ENCODE measurements at places on chromosomes 2 and 18. TPM values are rescaled to one million over a fixed set of nuclear protein-coding genes. Genes with fewer than 3 reads are reported as not detected.

DNA sequence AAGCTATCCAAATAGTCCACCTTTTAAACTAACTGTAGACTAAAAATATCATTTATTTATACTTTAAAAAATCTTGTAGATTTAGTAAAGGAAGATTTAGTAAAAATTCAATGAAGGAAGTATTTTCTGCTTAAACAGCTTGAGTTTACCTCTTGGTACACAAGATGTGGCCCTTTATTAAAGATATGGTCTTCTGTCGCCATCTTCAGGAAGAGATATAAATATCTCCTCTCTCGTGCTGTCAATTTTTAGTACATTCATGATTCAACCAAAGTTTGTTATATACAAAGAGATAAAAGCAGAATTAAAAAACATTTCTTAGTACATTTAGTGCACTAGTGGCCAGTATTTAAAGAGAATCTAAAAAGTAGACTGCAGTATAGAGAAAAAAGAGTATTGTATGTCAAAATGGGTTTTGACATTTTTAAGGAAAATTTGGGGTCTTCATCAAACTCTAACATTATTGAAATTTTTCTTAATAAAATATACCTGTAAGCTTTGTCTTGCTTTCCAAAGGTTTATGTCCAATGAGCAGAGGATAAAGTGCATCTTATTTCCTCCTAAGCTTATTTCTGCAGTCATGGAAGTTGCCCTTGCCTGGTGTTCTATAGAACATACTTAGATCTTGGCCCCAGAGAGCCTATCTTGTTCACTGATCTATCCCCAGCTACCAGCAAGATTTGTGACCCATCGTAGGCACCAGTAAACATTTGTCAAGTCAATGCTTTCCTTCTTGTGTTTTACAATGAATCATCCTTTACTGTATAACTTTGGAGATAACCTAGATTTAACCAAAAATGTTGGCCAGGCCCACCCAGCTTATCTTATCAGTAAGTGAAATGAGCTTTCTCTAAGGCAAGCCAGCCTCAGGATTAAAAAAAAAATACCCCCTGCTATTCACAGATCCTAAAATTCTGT lies 18.5 kb upstream of the EML6 start:
- DNase-seq, result no peak
- H3K4me1 ChIP-seq, result peaks cover 12% of the 10 kb centered on the region
- H3K27ac ChIP-seq, result no peak overlapping the region
- H3K27me3 ChIP-seq, result peaks cover 20% of the 10 kb centered on the region

GRCh38 chr2:96336104-96336775 lies 674 bp downstream of the NCAPH start:
- no peak for DNase-seq
- no peaks in the 10 kb centered on the region for H3K27me3 ChIP-seq
- peak overlapping the region; percentile 80 for H3K27ac ChIP-seq
- H3K4me3 ChIP-seq, result peak overlapping the region; percentile 91
- peaks cover 30% of the 10 kb centered on the region for H3K36me3 ChIP-seq

DNA sequence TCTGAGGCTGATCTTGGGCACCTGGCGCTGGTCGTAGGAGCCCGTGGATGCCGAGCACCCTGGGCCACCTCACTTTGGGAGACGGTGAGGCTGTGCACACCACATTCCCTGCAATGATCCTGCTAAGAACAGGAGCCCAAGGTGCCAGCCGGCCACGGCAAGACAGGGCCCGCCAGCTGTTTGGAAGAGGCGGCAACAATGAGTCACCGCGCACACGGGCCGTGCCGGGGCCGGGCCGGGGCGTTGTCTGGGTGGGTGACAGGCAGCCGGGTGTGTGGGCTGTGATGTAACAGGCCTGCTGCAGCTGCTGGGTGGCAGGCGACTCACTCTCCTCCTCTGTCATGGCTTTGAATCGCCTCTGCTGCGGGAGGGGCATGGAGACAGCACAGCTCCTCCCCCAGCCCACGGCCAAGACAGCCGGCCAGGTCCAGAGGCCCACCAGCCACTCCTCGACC lies 49.7 kb upstream of the ODC1 start:
- H3K4me1 ChIP-seq, result peaks cover 23% of the 10 kb centered on the region
- no peaks in the 10 kb centered on the region for H3K27me3 ChIP-seq
- peak; percentile 72 for DNase-seq
- no peaks in the 10 kb centered on the region for H3K36me3 ChIP-seq
- no peak overlapping the region for H3K4me3 ChIP-seq

DNA sequence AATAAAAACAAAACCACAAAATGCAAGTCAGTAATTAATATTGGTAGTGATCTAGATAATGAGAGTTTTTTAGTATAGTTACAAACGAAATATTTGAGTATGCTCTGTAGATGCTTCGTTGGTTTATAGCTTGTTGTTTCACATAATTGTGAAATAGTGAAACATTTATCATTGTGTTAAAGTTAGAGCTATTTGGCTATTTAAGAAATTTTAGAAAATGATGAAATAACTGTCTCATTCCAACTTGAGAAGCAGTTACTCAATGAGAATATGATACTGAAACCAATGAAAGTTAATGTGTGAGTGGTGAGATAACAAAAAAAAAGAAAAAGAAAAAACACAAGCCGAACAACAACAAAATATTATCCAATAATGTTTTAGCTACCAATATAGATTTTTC lies 475.6 kb upstream of the ZEB2 start:
- no peak for DNase-seq
- no peak overlapping the region for H3K4me3 ChIP-seq
- H3K4me1 ChIP-seq, result no peaks in the 10 kb centered on the region
- no peaks in the 10 kb centered on the region for H3K27me3 ChIP-seq

CHRND gene
- total RNA-seq, result not detected

GRCh38 chr2:44211183-44211582 lies 42.5 kb downstream of the PPM1B start:
- H3K36me3 ChIP-seq, result peaks cover 23% of the 10 kb centered on the region
- H3K27ac ChIP-seq, result no peak overlapping the region
- no peak for DNase-seq
- no peak overlapping the region for H3K4me3 ChIP-seq
- no peaks in the 10 kb centered on the region for H3K27me3 ChIP-seq
- peaks cover 34% of the 10 kb centered on the region for H3K4me1 ChIP-seq

- H3K4me3 ChIP-seq, result no peak overlapping the region
- H3K4me1 ChIP-seq, result no peaks in the 10 kb centered on the region
- no peak for DNase-seq
- H3K27ac ChIP-seq, result no peak overlapping the region
- H3K36me3 ChIP-seq, result no peaks in the 10 kb centered on the region
- peaks cover 4% of the 10 kb centered on the region for H3K27me3 ChIP-seq
Observed at GRCh38 chr18:58064406-58064998, 20.5 kb downstream of the NEDD4L start.

- H3K4me3 ChIP-seq, result no peak overlapping the region
- no peaks in the 10 kb centered on the region for H3K4me1 ChIP-seq
- no peaks in the 10 kb centered on the region for H3K36me3 ChIP-seq
- no peak overlapping the region for H3K27ac ChIP-seq
- DNase-seq, result no peak
Observed at GRCh38 chr2:152580714-152581113, 136.5 kb downstream of the PRPF40A start.

TNFRSF11A gene
- 2.4 TPM for total RNA-seq

Measured in activated naive CD8-positive, alpha-beta T cell treated with anti-CD3 and anti-CD28 coated beads for 36 hours (primary cell).